ENCODE measurements at places on chromosomes 12 and 14.

DNA sequence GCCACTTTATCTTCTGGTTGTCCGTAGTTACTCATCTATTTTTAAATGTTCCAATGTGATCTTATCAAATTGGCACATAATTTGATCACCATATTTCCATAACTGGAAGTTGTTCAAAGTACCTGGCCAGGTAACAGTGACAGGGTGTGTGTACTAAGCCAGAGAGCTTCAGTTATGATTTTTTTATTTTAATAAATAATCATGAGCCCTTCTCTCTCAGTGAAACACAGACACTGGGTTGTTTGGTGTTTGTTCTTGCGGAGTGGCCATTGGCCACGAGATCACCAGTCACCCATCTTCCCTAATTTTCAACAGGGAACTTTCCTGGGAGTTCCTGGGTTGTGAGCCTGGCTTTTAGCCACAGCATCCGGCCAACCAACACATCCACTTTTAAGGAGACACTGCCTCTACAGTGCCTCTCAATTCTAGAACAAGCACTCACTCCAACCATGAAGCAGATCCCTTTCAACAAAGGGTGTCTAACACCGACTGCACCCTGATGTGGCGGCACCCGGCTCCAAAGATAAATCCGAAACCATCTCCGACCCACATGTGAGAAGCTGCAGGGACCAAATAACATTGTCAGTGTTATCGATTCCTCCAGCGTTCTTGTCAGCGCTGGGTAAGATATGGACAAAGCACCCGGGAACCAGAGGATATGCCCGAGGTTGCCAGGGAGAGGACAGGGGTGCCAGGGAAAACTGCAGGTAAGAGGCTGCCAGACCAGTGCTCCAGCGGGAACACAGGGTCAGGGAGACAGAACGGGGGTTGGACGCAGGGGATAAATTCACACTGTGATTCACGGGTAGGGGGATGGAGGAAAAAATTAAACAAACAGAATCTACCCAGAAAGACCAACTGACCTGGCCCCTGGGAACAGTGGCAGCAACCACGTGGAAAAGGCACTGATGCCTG lies 49.9 kb downstream of the FOXN3 start:
- no peak for DNase-seq

DNA sequence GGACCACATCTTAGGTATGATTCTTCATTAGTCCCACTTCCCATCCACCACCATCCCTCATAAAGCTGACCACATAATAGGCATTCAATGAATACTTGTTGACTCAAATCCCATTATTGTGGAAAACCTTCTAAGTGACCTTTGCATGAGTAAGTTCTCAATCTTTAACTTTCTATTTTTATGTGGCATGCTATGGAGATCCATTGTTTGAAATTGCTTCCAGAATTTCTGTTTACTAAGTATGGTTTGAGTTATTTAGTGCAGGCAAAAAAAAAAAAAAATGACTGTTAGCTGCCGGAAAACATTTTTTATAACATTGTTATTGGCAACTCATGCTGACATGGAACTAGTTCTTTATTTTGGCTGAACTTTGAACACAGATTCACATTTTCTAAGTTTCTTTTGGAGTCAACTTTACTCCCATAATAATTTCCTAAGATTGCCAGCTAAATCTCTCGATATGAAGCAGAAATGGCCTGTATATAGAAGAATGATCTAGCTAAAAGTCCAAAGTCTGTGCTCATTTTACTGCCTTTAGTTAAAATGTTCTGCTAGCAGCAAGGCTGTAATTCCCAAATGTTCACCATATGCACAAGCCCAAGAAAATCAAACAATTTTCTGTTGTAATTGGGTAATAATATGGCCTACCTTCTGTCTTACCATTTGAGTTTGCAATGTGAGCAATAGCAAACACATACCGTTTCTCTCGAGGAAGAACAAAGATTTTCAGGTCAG lies 77.9 kb downstream of the PTGER2 start:
- DNase-seq, result no peak

DNA sequence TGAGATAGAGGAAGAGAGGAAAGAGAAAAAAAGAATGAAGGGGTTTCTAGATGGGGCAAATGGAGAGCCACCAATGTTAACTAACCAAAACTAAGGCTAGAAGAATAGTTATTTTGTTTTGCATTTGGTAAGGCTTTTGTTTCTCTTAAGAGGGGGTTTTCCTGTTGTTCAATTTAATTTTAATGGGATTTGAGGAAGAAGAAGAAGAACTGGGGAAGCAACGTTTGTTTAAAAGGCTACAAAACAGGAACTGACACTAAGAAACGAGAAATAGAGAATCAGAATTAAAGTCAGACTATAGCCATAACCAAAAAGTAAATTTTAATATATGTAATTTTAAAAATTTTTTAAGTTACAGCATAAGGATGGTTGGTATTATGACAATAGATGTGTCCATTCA lies 13.7 kb downstream of the TXNDC16 start:
- DNase-seq, result no peak

DNA sequence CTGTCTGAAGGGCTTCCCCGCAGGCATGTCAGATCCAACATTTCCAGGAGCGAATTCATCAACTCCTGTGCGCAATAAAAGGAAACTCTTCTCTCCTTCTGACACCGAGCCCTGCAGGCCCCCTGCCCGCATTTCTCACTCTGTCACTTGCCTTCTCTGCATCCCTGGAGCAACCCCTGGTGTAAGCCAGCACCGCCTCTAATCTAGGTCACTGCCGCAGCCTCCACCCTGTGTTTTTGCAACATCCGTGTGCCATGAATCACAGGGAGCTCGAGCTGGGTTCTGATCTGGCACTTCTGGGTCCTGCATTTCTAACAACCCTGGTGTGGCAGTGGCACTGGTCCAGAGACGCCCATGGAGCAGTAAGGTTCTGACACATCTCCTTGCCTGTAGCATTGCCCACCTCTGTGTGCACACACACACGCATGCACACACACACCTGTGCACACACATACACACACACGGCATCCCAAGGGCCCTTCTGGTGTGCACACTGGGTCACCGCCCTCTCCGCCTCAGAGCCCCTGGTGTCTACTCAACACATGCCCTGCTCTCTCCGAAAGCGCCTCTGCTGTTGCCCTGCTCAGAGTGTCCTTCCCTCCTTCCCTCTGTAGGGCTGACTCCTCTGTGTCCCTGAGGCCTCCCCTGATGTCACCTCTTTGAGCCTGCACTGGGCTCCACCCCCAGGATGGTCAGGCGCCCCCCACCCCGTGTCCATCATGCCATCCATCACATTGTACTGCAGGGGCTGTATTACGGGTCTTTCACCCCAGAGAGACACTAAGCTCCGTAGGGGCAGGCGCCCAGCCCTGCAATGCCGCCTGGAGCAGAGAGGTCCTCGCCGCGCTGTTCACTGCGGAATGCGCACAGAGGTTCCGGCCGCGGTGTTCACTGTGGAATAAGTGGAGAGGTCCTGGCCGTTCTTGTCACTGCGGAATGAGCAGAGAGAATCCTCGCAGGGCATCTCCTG lies 111.4 kb upstream of the SFSWAP start:
- DNase-seq, result no peak

DNA sequence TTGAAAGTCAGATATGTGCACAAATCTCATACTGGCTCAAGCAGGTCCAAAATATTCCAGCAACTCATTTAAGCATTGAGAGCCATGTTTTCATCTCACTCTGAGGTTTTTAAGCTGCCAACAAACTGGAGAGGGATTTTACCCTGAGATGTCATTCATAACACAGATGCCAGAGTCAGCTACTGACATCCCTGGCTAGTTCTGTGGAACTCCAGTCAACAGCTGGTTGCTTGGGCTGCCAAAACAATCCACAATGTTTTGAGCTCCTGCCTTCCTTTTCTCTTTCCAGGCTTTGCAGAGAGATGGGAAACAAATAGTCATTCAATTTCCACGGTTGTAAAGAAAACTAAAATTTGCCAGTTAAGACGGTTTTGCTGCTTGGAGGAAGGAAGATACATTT lies 621.2 kb upstream of the FBXO33 start:
- DNase-seq, result no peak

- no peak for DNase-seq
These were observed 441 bp downstream of the PDE3A start for GRCh38 chr12:20368651-20369304.

DNA sequence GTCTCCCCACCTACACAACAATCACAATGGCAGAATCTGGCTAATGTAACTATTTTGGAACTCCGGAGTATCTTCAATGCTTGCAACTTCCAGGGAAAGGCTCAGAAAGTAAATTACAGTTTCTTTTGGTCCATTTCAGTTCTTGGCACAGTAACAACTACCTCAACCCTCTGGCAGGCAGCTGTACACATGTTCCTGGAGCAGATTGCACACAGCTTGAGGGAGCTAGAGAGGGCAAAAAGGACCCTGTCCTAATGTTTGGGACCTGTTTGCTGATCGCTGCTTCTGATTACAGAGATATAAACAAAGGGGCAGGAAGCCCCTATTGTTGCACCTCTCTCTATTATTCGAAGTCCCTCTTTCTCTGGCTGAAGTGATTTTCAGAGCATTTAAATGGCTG lies 35.2 kb upstream of the SLC38A1 start:
- DNase-seq, result no peak

DNA sequence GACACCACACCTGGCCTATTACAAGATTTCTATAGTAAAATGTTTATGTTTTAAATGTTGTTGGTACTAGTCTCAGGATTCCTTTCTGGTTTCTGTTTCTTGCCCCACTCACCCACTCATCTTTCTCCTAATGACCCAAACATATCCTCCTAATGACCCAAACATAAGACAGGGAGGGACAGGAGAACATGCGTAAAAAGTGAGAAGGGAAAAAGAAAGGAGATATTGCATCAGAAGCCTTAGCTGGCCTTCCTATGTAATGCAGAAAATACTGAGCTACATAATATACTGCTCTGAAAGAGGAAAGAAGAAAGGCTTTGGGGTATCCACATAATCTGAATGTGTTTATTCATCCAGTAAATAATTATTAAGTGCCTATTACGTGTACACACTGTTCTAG lies 104.6 kb upstream of the GPHB5 start:
- DNase-seq, result no peak

DNA sequence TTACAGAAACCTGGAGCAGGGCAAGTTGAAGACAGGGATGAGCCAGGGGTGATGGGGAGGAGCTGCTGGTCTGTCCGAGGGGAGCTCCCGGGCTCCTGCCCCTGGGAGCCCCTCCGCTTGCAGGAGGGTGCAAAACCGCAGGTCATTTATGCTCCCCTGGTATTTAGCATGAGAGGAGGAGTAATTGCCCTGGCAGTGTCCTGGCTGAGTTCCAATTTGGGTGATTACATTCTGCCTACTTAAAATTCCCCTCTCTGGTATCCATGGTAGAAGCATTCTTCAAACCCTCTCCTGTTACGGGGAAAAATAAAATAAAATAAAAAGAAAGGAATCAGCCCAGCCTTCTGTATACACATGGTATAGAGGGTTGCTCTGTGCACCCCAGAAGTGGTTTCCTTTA lies 61.7 kb upstream of the VRK1 start:
- DNase-seq, result no peak

- DNase-seq, result no peak
These were observed 39.5 kb downstream of the CLIP1 start for GRCh38 chr12:122382919-122383350.

DNA sequence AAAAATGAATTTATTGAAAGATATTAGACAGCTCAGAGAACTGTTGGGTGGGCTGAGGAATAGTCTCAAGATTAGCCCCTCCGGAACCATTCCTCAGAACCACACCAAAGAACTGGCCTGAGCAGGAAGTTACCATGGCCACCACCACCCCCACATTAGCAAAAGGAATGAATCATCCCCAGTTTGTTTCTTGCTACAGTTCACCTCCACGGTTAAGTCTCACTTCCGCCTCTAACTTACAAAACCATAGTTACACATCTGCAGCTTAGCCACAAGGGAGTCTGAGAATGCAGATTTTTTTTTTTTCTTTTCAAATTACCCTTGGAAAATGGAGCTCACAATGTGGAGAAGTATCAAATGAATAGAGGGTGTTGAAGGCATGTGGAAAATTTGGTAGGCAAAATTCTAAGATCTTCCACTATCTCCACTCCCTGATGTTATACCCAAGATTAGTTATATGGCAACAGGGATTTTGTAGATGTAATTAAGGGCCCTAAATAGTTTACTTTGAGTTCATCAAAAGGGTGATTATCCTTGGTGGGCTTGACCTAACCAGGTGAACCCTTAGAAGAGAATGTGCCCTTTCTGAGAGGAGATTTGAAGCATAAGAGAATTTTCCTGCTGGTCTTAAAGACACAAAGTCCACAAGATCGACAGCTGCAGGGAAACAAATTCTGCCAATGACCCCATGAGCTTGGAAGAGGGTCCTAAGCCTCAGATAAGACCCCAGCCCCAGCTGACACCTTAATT lies 129.8 kb upstream of the KRR1 start:
- no peak for DNase-seq

GRCh38 chr12:108899145-108899544 lies 19.3 kb downstream of the DAO start:
- DNase-seq, result no peak

DNA sequence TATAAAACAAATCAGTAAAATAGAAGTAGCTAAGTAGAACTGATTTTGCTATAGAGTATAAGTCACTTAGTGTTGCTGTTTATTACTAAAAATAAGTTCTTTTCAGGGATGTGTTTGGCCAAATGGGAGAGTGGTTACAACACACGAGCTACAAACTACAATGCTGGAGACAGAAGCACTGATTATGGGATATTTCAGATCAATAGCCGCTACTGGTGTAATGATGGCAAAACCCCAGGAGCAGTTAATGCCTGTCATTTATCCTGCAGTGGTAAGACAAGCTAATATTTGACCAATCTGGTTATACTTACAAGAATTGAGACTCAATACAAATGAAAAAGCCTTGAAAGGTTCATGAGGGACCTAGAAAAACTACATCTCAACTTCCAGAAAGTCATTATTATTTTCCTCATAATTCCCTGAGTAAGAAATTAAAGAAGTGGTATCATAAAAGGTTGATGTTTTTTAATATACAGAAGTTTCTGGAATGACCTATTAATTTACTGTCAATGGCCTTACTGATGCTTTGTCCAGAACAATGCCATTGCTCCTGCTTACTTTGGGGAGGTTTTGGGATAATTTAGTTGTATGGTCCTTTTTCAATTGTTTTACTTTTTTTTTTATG lies 1.9 kb downstream of the LYZ start:
- DNase-seq, result no peak

DNA sequence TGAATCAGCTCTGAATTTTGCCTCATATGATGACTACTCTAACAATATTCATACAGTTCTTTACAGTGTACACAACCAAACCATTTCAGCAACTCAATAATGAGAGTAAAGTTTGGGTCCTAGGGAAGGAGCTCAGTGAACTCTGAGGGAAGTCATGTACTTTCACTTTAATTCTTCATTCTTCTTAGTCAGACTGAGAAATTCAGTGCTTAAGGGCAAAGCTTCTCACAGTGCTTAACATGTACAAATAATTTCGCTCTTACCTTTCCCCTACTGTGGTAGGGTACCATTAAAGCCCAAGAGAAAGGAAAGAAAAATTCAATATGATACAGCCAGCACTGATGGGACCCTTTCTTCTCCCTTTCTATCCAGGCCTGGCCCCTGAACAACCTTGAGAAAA lies 435.0 kb downstream of the NELL2 start:
- no peak for DNase-seq

GRCh38 chr14:23021434-23021833 lies 11.5 kb upstream of the C14orf93 start:
- DNase-seq, result no peak
